ENCODE measurements at places on chromosomes 16 and 17.

DNA sequence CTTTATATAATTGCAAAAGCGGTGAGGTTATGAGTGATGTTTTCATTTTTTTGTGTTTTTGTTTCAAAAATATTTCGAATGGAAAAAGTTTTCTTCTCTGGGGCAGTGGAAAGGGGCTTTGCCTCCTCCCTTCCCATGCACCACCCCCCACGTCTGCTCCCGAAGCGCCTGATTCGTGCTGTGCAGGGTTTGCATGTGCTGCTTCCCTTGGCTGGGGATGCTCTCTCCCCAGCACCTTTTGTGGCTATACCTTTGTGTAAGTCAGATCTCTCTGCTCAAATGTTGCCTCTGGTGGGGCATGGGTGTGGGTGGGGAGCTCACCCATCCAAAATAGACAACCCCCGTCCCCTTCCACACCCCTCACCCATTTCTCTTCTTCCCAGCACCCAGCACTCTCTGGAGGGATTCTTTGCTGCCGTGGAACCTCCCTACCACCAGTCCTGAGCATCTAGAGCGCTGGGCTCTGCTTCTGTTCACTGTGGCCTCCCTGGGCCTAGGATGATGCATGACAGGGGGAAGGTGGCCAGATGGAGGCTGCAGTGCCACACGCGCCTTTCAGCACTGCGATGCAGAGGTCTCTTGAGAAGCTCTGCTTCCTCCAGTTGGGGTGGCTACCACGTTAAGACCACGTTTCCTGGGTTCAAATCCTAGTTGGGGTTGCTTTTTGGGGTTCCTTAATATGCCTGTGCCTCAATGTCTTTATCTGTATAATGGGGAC lies 71.2 kb downstream of the IRF8 start:
- no peak for DNase-seq

- DNase-seq = no peak
Observed at GRCh38 chr16:84323606-84324005, 28.9 kb downstream of the WFDC1 start.

- peak; percentile 53 for DNase-seq
Observed at GRCh38 chr17:16991349-16992009, 19.6 kb upstream of the TNFRSF13B start.

GRCh38 chr17:18035704-18036103 lies 3.3 kb downstream of the ATPAF2 start:
- no peak for DNase-seq

DNA sequence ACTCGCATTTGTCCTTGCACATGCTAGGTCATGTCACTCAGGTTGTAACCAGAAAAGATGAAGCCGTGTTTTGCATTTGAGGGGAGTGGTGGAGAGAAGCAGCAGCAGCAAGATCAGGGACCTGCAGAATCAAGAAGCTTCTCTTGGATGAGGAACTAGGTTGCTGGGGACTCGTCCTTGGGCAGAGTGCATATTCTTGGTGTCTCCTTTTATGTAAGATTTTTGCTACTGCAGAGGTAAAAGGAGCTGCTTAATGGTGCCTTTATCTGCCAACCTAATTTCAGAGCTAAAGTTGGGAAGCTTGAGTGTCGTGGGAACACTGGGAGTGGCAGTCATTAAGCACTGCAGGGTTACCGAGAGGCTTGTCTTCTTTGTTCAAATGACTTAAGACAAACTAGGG lies 236.5 kb downstream of the MAP2K4 start:
- DNase-seq = no peak
